IMR-90 (cell line): ENCODE measurements at places on chromosomes 3 and 15.
A peak's percentile ranks its signal among the peaks of the same experiment; 100 is the strongest.

DNA sequence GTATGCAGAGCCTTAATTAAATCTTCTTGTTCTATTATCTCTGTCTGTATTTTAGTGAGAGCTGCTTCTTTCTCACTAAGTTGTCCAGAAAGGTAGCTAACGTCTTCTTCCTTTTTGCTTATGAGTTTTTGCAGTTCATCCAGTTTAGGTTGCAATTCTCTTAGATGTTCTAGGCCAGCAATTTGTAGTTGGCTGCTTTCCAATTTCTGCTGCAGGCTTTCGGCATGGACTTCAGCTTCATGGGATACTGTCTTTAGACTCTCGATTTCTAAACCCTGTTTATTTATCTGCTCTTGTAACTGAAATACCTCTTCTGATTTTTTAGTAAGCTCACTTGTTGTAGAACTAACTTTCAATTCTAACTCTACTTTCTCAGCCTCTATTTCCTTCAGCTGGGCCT is 35.5 kb upstream of the HCLS1 start:
- no peaks in the 10 kb centered on the region for H3K4me1 ChIP-seq
- H3K27ac ChIP-seq, result no peak overlapping the region
- no peak for DNase-seq
- H3K4me3 ChIP-seq, result no peak overlapping the region
- peaks cover 20% of the 10 kb centered on the region for H3K36me3 ChIP-seq
- no peaks in the 10 kb centered on the region for H3K27me3 ChIP-seq

GRCh38 chr3:118963711-118964110 is 70.9 kb downstream of the IGSF11 start:
- H3K27ac ChIP-seq, result no peak overlapping the region
- no peak for DNase-seq
- H3K36me3 ChIP-seq, result no peaks in the 10 kb centered on the region
- H3K4me1 ChIP-seq, result no peaks in the 10 kb centered on the region
- no peaks in the 10 kb centered on the region for H3K27me3 ChIP-seq
- H3K4me3 ChIP-seq, result no peak overlapping the region

GRCh38 chr3:173004681-173005080 is 136.4 kb downstream of the SPATA16 start:
- no peaks in the 10 kb centered on the region for H3K4me1 ChIP-seq
- H3K36me3 ChIP-seq, result no peaks in the 10 kb centered on the region
- H3K27ac ChIP-seq, result no peak overlapping the region
- no peaks in the 10 kb centered on the region for H3K27me3 ChIP-seq
- no peak for DNase-seq

DNA sequence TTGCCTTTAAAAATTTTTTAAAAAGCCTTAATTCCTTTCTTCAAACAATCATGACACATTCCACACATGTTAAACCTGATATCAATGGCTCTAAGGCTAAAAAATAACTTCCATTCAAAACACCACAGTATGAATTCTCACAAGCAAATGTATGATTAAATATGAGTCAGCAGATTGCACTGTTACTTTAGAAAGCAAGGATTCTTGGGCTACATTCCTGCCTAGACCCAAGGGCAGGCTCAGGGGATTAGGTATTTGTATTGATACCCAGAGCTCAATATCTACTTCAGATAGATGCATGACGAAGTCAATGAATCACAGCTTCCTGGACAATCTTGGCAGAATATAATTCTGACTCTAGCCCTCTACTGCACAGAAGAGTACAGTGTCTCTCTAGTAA is 65.7 kb downstream of the RARB start:
- H3K4me3 ChIP-seq, result no peak overlapping the region
- H3K27ac ChIP-seq, result no peak overlapping the region
- no peaks in the 10 kb centered on the region for H3K27me3 ChIP-seq
- H3K4me1 ChIP-seq, result no peaks in the 10 kb centered on the region
- no peaks in the 10 kb centered on the region for H3K36me3 ChIP-seq

DNA sequence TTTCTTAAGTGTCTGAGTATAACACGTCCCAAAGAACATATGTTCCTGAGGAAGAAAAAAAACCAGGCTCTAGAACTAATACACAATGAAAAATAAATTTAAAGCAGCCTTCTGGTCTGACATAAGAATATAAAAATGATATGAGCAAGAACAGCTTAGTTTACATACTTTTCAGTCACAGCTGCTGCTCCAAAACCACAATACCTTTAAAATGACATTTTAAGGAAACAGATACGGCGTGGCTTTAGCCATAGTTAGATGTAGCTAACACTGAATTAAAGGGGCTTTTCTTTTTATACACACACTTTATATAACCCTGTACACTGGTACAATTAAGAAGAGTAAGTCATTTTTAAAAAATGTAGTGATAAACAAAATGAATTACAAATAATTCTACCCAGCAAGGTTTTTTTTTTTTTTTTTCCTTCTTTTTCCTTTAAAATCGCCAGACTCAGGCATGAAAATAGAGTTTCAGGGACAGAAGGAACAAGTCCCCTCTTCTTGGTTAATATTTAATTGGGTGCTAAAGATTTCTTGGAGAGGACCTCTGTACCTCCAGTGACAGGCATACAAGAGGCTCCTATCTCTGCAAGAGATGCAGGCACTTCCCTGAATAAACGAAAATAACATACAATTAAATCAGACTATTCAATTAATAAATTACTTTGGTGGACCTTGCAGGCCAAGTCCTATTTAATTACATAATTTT is 265.6 kb downstream of the FOXP1 start:
- DNase-seq, result peak; percentile 77
- no peaks in the 10 kb centered on the region for H3K36me3 ChIP-seq
- no peak overlapping the region for H3K27ac ChIP-seq
- H3K4me3 ChIP-seq, result no peak overlapping the region

GRCh38 chr3:134992180-134992579 is 197.1 kb downstream of the EPHB1 start:
- no peaks in the 10 kb centered on the region for H3K27me3 ChIP-seq

DNA sequence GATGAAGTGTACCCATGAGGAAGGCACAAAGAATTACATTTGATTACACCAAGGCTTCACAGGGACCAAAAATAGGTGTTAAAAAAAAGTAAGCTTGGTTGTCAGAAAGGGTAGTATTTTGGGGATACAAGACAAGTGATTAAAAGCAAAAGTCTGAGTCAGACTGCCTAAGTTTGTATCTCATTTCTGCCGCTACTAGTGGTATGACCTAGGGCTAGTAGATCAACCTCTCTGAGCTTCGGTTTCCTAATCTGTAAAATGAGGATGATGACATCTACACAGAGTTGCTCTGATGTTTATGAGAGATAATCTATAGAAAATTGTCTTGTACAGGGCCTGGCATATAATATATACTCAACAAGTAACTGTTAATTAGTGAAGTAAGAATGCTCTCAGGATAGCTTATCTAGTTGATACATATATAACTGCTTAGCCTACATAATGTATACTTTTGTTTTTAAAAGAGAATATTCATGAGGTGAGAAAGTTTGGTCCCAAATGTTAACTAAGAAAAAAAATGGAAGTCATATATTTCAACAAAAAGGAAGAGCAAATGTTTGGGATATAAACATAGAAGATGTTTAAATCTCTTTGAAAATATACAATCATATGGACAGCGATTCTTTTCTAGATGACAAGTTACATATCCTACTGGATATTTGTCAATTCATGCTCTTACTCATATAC is 163.0 kb upstream of the SLC2A2 start:
- no peak for DNase-seq
- no peak overlapping the region for H3K27ac ChIP-seq
- H3K4me3 ChIP-seq, result no peak overlapping the region

DNA sequence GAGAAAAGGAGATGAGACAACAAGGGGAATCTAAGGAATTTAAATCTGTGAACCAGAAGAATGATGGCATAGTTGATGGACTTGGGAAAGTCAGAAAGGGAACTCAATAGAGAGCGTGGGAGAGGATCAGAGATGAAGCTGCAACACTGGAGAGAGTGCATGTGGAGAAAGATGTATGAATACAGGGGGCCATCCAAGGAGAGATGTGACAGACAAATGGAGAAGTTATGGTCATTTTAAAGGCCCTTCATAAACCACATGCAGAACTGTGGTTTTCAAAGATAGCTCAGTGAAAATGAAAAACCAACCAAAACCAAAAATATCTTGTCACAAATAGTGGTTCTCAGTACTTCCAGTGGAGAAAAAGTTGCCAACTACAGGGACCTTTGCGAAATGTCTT is 265.2 kb downstream of the SUCLG2 start:
- no peaks in the 10 kb centered on the region for H3K27me3 ChIP-seq
- H3K27ac ChIP-seq, result no peak overlapping the region
- H3K36me3 ChIP-seq, result 0 out of 2 replicates have a peak, but pooled peaks cover 1% of the 10 kb centered on the region
- no peak overlapping the region for H3K4me3 ChIP-seq
- DNase-seq, result no peak
- H3K4me1 ChIP-seq, result no peaks in the 10 kb centered on the region

DNA sequence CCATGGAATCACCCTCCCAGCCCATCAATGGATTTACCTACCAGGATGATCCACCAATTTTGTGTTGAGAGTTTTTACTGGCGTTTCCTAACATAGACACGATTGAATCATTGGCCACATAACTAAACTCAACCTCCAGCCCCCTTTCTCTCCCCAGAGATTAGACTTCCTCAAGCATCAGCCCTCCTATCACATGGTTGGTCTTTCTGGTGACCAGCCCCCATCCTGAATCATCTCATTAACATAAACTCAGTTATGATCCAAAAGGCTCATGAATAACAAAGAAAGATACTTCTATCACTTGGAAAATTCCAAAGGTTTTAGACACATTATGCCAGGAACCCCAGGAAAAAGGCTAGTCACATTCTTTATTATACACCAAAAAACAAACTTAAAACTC is 21.2 kb downstream of the PRKAR2A start:
- peaks cover 5% of the 10 kb centered on the region; the same call in 1 of the 2 replicates for H3K4me1 ChIP-seq
- no peak overlapping the region for H3K4me3 ChIP-seq
- no peaks in the 10 kb centered on the region for H3K36me3 ChIP-seq
- H3K27ac ChIP-seq, result peak overlapping the region; percentile 36; the same call in 1 of the 2 replicates

DNA sequence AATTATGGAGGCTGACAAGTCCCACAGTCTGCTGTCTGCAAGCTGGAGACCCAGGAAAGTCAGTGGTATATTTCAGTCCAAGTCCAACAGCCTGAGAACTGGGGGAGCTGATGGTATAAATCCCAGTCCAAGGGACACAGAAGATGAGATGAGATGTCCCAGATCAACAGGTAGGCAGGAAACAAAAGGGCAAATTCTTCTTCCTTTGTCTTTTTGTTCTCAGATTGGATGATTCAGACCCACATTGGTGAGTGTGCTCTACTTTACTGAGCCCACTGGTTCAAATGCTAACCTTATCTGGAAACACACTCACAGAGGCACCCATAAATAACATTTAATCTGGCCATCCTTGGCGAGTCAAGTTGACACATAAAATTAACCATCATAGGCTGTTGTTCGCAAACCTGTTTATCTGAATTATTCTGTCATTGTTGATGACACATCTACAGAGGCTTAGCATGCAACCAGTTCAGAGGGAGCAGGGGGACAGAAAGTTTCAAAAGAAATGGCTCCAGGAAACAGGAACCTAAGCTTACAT is 62.7 kb upstream of the ITGA11 start:
- H3K27ac ChIP-seq, result no peak overlapping the region
- peaks cover 3% of the 10 kb centered on the region; the same call in 1 of the 2 replicates for H3K4me1 ChIP-seq

DNA sequence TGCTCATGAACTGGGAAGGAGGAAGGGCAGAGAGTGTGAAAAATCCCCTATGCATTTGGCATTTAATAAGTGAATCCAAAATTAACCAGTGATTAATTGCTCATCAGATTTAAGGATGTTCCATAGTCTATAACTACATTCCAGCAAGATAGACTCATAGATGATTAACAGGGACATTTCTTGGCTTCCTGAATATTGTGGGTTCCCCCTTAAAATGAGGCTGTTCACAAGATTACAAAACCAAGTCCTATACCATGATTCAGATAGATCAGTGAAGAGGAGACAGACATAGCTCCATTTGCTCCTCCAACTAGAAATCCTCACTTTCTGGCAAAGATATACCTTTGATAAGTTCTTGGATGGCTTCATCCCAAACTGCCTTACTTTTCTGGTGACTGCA is 15.4 kb downstream of the RASGRP1 start:
- peak; percentile 60 for DNase-seq
- no peaks in the 10 kb centered on the region for H3K27me3 ChIP-seq
- no peak overlapping the region for H3K4me3 ChIP-seq
- H3K4me1 ChIP-seq, result peaks cover 6% of the 10 kb centered on the region; the same call in 1 of the 2 replicates

- peaks cover 24% of the 10 kb centered on the region for H3K4me1 ChIP-seq
- H3K27ac ChIP-seq, result no peak overlapping the region; the same call in 1 of the 2 replicates
- H3K4me3 ChIP-seq, result no peak overlapping the region
- no peaks in the 10 kb centered on the region for H3K27me3 ChIP-seq
Measured at GRCh38 chr3:149615731-149616221, 42.0 kb downstream of the WWTR1 start.

DNA sequence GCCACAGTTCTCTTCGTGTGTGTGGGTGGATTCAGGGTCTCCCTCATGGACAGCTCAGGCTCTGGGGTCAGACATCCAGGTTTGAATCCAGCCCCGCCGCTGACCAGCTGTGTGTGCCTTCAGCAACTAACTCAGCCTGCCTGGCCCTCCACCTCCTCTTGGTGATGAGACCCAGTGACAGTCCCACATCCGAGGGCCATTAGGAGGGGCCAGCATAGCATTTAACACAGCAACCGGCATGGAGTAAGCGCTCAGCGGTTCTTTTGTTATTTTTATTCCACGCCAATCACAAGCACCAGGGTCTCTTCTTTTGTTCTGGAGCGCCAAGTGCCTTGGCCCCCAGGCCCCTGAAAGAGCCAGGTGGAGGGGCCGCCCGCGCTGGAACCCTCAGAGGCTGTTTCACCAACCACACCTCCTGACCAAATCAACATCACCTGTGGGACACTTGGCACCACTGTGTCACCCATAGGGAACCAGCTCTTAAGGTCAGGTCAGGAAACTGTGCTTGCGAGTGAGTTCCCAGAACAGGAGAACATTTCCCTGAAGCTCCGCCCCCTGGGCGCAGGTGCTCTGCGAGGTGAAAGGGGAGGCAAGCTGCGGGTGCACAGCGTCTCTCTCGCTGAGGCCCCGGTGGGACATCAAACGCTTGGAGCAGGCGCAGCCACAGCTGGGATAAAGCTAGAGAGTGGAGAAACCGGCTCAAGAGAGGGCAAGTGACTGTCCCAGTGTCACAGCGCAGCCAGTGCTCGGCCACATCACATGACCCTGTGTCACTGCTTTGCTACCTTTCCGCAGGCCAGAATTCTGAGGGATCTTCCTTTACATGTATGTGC is 311.3 kb downstream of the UACA start:
- H3K4me3 ChIP-seq, result no peak overlapping the region
- no peak for DNase-seq
- H3K4me1 ChIP-seq, result no peaks in the 10 kb centered on the region
- peaks cover 42% of the 10 kb centered on the region for H3K27me3 ChIP-seq
- no peaks in the 10 kb centered on the region for H3K36me3 ChIP-seq

- no peaks in the 10 kb centered on the region for H3K27me3 ChIP-seq
- H3K36me3 ChIP-seq, result no peaks in the 10 kb centered on the region
- H3K4me3 ChIP-seq, result no peak overlapping the region
- H3K4me1 ChIP-seq, result no peaks in the 10 kb centered on the region
Measured at GRCh38 chr15:42611532-42611931, 36.1 kb downstream of the STARD9 start.

- no peak for DNase-seq
- H3K36me3 ChIP-seq, result no peaks in the 10 kb centered on the region
- no peak overlapping the region for H3K27ac ChIP-seq
- no peak overlapping the region for H3K4me3 ChIP-seq
Measured at GRCh38 chr3:62242831-62243509, 130.4 kb downstream of the FEZF2 start.
